Progenitor cell of endocrine pancreas (in vitro differentiated cells): ENCODE measurements at places on chromosomes 1 and 21.

GRCh38 chr1:228646717-228647522 lies 88.4 kb upstream of the RHOU start:
- DNase-seq = no peak

GRCh38 chr1:38334930-38335592 lies 288.5 kb upstream of the POU3F1 start:
- DNase-seq = no peak

- no peak for DNase-seq
Measured at GRCh38 chr1:88695781-88696180, 11.7 kb downstream of the PKN2 start.

- DNase-seq = no peak
Measured at GRCh38 chr1:172224871-172225270, 195.6 kb upstream of the C1orf105 start.

DNA sequence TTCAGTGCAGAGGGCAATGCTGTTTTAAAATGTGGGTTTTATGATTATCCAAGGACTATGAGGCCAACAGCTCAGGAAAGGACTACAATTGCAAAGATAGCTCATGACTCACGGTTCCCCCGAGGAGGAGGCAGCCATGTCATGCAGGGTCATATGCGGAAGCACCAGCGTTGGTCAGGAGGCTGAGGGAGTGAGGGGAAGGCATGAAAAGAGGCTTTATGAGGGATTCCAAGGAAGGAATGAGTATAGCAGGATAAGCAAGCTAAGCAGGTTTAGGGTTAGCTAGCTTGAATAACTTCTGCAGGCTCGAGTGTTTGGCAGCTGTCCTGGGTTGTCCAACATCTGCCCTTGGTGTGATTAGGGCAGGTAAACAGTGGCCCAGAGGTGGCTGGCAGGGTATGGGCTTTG lies 495.1 kb downstream of the SETD4 start:
- no peak for DNase-seq

GRCh38 chr1:18240906-18241305 lies 133.3 kb downstream of the IGSF21 start:
- DNase-seq = no peak

DNA sequence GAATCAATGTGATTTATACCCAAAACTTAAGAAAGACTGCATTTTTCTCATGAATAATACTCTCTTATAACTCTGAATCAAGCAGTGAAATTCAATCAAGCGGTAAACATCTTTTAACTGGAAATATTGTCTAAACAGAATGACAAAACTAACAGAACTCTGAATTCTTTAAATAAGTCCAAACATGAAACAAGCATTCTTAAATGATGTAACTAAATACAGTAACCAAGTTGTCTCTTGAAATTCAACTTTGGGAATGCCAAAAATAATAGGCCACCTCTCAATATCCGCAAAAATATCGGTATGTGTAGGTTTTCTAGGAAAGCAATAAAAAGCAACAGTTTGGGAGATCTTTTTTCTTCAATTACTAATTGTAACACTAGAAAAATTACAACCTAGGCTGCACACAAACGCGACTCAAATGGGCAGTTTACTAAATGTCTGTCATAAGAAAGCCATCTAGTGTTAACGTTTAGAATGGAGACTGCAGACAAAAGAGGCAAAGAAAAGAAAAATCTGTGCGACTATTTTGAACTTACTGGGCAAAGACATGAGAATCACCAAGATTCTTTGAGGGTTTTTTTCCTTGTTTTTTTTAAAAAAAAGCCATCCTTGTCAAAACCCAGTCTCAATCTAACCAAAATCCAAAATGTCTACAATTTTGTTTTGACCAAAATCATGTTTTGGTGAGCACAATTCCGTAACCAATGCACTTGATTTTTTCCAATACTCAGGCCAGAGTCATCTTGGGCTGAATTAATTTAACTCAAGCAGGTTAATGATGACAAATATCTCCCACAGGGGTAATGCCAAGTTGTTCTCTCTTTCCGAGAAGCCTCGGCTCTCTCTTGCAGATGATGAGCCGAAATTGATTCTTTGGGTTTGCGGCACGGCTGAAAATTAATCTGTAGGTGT lies 1.3 kb downstream of the SIPA1L2 start:
- no peak for DNase-seq

DNA sequence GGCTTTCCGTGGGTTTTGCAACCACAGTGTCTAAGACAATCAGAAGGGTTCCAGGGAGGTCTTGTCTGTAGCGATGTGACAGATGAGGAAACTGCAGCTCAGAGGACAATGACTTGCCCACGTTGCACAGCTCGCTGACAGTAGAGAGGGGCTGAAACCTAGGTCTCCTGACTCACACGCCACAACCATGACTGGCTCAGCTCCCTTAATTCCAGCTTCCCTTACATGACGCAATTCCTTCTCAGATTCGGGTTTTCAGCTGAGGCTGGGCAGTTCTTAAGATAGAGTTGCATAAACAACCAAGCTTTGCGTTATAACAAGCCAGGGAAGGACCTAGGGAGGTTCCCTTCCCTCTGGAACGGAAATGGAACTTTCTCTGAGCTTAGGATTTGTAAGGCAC lies 36.3 kb downstream of the DHCR24 start:
- no peak for DNase-seq

- DNase-seq = no peak
Measured at GRCh38 chr1:66521721-66522365, 12.1 kb upstream of the SGIP1 start.

DNA sequence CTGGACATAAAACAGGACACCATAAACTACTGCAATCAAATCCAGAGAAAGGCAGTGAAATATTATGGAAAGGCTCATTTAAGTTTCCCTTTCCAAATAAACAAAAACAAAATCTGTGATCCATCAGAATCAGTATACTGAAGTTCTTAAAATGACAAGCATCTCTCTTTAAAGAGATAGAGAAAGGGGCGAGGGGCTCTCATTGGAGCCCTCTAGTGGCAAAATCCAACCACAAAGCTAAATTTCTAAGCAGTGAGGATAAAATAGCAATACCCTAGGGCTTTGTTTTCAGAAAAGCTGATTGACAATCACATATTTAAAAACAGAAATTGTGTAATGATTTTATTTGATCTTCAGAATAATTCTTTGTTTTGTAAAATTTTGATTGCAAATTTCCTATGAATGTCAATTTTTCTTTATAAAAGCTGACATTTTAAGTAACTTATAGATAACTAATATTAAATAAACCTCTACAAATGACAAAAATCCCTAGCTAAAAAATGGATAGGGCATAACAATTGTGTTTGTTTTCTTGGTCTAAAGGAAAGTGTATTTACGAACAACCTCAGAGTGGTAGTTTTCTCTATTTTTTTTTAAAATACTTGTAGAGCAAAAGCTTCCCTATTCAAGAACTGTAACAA lies 138.2 kb downstream of the COL24A1 start:
- no peak for DNase-seq

DNA sequence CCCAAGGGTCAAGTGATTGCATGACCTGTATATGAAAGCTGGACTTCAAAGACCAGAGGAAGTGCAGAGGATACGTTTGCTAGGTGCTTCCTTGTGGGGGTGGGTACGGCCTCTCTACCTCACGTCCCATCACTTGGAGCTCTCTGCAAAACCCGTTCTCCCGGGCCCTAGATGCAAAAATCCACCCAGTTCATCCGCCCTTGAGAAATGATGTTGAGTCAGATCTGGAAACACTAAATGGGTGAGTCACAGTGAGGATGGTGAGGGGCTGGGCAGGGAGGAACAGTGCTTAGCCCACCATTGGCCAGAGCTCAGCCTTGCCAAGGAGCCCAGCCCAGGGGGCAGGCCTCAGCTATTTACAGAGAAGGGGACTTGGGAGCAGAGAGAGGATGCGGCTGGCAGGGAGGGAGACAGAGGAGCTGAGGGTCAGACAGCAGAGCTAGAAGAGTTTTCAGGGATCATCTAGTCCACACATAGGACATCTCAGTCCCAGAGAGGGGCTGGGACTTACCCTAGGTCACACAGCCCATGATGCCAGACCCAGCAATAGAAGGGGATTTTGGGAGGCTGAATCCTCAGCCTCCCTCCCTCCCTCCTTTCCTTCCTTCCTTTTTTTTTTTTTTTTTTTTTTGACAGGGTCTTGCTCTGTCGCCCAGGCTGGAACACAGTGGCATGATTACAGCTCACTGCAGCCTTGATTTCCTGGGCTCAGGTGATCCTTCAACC lies 14.6 kb downstream of the ARHGEF10L start:
- DNase-seq = no peak

DNA sequence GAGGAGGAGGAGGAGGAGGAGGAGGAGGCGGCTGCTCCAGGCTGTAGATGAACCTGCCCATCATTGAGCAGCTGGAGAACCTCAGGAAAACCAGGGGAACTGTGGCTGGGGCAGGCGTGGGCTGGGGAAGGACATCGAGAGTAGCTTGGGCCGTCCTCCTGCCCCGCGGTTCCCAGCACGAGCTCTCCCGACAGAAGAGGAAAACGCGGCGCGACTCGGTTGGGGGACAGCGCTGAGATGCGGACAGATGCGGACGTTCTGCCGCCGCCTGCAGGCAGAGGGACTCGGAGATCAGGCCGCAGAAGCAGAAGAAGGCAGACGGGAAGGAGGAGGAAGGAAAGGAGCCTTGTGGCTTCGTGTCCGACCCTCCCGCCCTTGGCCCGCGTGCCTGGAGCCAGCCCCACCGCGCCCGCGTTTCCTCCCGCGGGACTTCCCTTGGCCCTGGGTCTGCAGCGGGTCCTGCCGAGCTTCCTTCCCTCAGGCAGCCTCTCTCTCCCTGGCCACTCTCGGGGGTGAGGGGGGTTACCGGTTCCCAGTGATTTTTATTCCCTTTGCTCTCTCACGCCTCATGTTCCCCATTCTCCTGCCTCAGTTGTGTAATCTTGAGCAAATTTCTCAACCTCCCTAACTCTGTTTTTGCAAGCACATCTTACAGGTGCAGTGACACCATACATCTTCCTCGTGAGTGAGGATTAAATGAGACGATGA lies 1.7 kb upstream of the TNFRSF9 start:
- DNase-seq = no peak

DNA sequence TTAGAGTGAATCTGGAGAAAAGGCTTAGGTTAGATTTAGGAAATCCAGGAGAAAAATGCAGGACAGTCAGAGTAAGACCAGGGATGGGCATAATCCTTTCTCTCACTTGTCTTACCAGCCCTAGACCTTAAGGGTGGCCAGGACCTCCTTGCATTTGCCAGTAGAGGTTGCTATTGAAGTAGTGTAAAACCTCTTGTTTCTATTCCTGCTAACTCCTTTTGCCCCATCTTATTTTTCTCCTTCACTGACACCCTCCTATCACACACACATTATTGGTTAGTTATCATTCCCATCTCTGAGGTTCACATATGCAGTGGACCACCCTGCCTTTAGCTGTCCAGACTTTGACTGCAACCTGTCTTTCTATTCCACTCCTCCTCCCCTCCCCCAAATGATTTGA lies 75.0 kb upstream of the MACF1 start:
- no peak for DNase-seq

- no peak for DNase-seq
Measured at GRCh38 chr1:13792419-13792818, 92.4 kb downstream of the PRDM2 start.

- DNase-seq = no peak
Measured at GRCh38 chr21:39882151-39882838, 15.1 kb downstream of the PCP4 start.

GRCh38 chr1:164735315-164736052 lies 176.5 kb downstream of the PBX1 start:
- no peak for DNase-seq

- no peak for DNase-seq
Measured at GRCh38 chr1:45612941-45613579, 10.8 kb downstream of the CCDC17 start.

DNA sequence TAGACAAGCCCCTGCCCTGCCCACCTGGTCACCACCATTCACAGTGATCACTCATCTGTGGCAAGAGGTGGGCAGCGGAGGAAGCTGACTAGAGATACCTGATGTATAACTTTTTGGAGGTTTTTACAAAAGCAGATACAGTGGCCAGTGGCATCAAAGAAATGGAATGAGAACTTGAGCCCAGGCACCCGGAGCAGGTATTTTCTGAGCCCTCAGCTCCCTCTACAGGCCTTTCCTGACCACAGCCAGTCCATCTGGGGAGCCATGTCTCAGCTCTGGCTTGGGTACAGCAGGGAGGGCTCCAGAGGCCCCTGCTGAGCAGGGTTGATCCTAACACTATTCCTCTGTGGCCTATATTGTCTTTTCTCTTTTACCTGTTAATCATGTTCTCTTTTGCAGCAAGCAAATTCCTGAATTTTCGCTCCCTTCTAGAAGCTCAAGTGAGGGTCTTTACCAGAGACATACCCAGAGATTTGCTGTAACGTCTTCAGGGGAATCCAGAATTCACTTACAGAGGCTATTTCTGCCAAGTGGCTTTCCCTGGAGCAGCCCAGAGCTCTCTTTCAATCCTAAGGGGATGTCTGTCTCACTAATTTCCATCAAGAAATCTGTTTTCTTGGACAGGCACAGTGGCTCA lies 27.3 kb downstream of the GPR157 start:
- no peak for DNase-seq

DNA sequence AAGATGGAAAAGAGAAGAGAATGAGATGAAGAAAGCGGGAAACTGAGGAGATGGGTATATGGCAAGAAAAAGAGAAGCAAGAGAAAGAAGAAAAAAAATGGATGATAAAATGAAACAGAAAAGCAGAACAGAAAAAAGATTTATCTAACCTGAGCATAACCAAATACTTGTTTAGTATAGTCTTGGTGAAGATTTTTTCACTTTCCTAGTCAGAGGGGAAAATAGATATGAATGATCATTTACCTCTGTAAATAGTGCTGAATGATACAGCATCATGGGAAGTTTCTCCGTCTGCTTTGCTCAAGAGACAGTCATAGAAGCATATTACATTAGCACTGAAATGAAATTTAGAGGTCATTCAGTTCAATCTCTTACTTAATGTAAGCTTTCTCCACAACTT lies 36.1 kb upstream of the PLPPR4 start:
- DNase-seq = no peak

- no peak for DNase-seq
Measured at GRCh38 chr1:31704271-31705079, 658 bp upstream of the COL16A1 start.
